ENCODE measurements at places on chromosomes 4 and X. TPM values are rescaled to one million over a fixed set of nuclear protein-coding genes. Genes with fewer than 3 reads are reported as not detected.

GRCh38 chr4:81255524-81255923, 40.5 kb upstream of the PRKG2 start:
- no peak for DNase-seq

Gene METTL14
- 36.7 TPM for total RNA-seq

Gene MAGEA10
- not detected for total RNA-seq

DNA sequence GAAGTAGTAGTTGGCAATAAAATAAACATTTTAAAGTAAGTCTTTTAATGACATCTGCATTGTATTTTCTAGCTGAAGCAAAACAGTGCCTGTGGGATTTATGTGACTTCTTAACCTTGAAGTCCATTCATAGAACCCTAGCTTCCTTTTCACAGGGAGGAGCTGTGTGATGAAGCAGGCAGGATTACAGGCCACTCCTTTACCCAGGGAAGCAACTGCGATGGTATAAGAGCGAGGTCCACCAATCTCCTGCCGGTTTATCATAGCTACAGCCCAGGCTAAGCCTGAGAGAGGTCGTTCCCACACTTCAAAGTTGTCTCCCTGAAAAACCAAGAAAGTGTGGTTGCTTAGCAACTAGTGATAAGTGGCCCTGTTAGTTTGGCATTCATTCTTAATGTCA, 7.0 kb downstream of the RPL36A start:
- no peak for DNase-seq

Gene PLXNB3
- 0.14 TPM for total RNA-seq

Gene TNMD
- 0.57 TPM for total RNA-seq

DNA sequence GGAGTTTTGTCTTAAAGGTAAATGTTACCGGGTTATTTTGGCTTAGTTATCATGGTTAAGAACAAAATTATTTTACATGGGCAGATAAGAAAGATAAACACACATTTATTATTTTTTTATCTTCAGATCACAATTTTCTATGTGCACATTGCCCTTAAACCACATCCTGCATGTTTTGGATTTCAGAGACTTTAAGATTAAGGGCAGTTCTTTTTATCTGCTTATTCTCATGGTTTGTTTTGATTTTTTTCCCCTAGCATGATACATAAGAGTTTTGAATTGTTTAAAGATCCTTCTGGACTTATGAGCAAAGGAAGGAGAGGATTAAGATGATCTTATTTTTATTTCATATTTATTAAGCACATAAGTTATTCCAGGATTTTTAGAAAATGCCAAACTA, 190.1 kb upstream of the BMP3 start:
- DNase-seq, result no peak

GRCh38 chrX:11867610-11868345, 109.7 kb downstream of the MSL3 start:
- DNase-seq, result no peak

DNA sequence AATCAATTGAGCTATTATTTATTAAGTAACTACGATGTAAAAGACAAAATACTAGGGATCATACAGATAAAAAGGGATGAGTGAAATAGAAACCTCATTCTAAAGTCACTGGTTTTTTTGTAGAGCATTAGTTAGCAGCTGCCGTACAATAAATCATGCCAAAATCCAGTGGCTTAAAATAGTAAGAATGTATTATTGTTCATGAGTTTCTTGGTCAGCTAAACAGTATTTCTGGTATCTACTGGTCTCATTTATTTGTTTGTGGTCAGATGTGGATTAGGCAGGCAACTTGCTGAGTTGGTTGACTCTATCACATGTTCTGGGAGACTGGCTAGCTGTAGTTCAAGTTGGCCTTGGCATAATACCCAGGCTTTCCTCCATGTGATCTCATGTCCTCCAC, 667.3 kb downstream of the GALNTL6 start:
- DNase-seq, result no peak

DNA sequence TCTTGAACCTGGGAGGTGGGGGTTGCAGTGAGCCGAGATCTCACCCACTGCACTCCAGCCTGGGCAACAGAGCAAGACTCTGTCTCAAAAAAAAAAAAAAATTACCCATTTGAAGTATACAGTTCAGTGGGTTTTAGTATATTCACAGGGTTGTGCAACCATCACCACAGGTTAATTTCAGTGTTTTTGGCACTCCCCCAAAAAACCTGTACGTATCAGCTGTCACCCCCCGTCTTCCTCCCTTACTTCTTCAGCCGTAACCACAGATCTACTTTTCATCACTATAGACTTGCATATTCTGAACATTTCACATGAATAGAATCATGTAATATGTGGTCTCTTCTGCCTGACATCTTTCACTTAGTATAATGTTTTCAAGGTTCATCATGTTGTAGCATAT, 11.7 kb upstream of the PTTG2 start:
- no peak for DNase-seq

Gene BEX1
- 2.3 TPM for total RNA-seq

GRCh38 chr4:77593101-77593500, 12.5 kb upstream of the CXCL13 start:
- no peak for DNase-seq

All from thymus (tissue), 14 donors.